ENCODE measurements at places on chromosomes 5 and 9.

GRCh38 chr9:137977571-137978261 is 100.1 kb downstream of the CACNA1B start:
- DNase-seq, result no peak

GRCh38 chr5:142913728-142914338 is 143.7 kb downstream of the ARHGAP26 start:
- no peak for DNase-seq

- DNase-seq, result peak; percentile 44
Measured at GRCh38 chr5:73763300-73764032, 137.5 kb downstream of the ARHGEF28 start.

GRCh38 chr5:35979715-35980114 is 11.5 kb downstream of the UGT3A1 start:
- no peak for DNase-seq

DNA sequence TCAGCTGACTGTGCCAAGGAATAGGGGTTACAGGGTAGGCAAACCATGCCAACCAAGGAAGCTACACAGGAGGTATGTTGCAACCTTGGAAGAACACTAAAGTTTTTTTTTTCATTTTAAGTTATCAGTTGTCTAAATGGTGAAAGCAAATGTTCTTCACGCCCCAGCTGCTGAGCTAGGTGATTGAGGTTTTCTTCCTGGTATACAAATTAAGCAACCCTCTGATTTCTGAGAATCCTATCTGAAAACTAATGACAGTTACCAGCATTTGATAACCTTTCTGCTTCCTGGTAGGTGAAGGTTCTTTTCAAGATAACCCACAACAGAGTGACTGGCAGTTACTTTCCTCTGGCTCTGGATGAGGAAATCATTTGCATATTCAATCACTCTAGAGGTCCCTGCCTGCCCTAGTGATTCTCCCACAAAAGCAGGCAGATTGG is 194.9 kb downstream of the ATP10B start:
- DNase-seq, result no peak

DNA sequence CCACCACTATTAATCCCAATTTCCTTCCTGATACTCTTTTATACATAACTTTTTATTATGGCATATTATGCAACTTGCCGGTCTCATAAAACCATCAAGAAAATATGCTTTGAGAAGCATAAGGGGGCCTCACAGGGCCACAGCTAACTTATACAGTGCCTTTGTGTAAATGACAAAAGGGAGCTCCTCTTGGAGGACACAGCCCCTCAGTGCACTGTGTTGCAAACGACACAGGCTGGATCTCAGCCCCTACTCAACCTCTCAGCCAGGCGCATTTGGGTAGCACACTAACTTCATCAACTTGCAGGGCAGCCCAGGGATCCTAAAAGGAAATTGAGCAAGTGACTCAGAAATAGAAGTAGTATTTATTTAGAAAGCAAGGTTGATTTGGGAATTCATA is 35.4 kb downstream of the RIGI start:
- no peak for DNase-seq

GRCh38 chr5:164345173-164345849 is 839.9 kb downstream of the MAT2B start:
- DNase-seq, result no peak
